Anterior cingulate cortex (tissue), 58 donors: ENCODE measurements at places on chromosomes 7 and 10.

DNA sequence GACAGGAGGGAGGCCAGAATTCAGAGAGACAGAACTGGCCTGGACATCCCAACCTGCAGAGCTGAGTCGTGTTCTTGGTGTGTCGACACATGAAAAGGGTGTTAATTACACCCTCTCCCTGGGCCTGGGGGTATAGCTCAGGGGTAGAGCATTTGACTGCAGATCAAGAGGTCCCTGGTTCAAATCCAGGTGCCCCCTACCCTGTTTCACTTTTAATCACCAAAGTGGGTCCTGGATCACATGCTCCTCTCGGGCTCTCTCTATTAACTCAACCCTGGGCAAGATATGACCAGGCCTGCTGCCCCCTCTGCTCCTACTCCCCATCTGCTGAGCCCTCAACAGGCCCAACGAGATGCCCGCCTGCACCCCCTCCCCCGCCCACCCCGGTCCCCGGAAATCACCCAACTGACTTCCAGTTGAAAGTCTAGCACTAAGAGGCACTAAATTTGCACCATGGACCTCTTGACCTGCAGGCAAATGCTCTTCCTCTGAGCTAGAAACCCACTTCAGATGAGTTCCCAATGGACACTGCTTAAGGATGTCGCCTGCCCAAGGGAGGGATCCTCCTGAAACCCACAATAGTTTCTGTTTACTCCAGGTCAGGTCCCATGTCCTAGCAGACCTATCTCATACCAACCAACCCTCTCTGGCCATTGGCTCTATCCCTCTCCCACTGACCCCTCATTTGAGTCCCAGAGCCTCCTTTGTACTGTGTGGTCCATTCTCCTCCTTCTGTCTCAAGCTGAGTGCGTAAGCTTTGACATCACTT lies 137.6 kb downstream of the ZNF467 start:
- DNase-seq = no peak

DNA sequence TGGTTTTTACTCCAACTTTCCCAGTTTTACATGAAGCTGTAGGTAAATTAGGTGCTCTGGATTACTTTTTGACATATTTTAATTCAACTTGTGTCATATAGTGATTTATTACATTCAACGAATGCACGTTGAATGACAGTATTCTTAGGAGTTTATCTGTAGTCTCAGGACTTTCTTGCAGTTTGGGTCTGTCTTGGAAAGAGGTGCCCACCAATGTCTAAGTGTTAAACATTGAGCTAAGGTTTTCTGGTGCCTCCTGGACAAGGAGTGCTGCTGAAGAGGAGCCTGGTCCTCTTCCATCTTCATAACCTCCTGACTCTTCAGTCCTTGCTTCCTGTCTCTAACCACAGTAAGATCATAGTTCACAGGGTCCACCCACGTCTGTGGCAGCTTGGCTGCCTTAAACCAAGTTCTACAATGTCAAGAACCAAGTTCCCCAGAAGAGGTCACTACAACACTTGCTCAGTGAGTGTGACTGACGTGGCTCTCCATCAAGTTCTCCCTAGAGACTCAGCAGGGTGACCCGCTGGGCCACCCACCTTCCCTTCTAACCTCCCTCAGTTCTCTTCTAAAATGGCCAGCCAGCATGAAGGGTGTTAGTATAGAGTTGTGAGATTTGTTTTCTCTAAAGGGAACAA lies 6.1 kb downstream of the NPY start:
- DNase-seq = no peak

GRCh38 chr10:126924180-126924914 lies 19.1 kb downstream of the DOCK1 start:
- DNase-seq = no peak

- peak; percentile 81 for DNase-seq
Measured at GRCh38 chr10:121598263-121599249, at the start of gene FGFR2. TSS of gene FGFR2 (minus strand) at chr10:121598444. CDS start at chr10:121593817, 4,627 bp downstream.

- DNase-seq = no peak
Measured at GRCh38 chr7:77839919-77840318, 41.3 kb downstream of the PHTF2 start.

DNA sequence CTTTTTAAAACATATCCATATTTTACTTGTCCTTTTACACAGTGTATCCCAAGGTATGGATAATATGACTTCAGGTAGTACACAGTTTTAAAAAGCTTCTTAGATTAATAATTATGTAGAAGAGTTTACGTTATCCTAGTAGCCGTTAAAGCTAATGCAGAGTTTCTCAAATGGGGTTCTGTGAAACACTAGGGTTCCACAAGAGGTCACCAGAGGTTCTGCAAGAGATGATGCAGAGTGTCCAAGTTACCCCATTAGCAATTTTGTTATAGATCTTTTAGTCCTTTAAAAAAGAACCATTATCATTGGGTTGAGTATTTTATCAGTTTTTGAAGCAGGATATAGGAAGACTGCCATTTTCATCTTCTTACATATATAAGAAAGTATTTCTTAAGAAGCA lies 298.9 kb upstream of the HPS1 start:
- DNase-seq = no peak

- DNase-seq = no peak
Measured at GRCh38 chr7:37405603-37406122, 43.0 kb downstream of the ELMO1 start.

DNA sequence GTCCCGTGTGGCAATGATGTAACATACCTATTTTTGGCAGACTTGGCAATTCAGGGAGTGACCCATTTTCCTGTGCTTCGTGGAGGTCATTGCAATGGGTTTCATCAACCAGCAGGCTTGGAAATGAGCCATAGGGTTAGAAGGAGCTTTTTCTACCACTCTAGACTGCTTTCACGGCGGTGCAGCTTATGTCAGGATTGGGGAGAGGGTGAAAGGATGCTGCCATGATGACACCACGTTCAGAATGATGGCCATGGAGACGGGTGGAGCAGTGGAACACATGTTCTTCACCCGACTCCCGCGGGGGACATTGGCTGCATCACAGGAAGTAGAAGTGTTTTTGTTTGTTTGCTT lies 220.2 kb downstream of the EMX2 start:
- DNase-seq = no peak
